ENCODE measurements at places on chromosomes 2 and 18. TPM values are rescaled to one million over a fixed set of nuclear protein-coding genes. Genes with fewer than 3 reads are reported as not detected.

DNA sequence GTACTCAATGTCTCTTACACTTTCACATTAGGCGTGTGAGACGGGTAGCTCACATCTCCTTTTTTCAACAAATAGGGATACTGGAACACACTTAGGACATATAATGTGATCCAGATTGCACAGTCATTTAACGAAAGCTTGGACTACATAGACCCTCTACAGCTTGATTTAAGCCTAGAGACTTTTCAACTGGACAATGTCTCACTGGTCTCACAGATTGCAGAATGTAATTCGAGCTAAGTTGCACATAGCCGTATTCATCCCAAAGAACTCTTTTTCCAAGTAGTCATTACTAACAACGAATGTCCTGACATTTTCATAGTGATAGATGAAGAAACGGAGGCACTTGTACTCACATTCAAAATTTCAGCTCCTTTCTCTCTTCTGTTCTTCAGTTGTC, 612.1 kb downstream of the ZEB2 start:
- no peak for DNase-seq

Gene EXOC6B
- total RNA-seq = 45.3 TPM

GRCh38 chr2:196681510-196681909, 42.0 kb downstream of the CCDC150 start:
- DNase-seq = no peak

DNA sequence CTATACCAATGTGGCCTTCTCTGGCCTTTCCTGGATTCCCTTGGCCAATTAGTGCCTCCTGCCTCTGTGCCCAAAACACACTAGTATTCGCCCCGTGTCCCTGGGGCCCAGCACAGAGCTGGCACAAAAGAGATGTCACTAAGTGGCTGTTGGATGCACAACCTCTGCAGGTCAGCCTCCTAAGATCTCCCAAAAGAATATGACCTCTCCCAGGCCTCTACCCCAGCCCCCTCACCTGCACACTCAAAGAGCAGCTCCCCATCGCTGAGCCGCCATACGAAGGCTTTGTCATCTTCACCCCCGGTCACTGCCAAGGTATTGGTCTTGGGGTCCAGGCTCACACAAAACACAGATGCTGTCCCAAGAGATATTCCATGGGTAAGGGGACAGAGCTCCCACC, 2.7 kb downstream of the AAMP start:
- DNase-seq = peak; percentile 33

DNA sequence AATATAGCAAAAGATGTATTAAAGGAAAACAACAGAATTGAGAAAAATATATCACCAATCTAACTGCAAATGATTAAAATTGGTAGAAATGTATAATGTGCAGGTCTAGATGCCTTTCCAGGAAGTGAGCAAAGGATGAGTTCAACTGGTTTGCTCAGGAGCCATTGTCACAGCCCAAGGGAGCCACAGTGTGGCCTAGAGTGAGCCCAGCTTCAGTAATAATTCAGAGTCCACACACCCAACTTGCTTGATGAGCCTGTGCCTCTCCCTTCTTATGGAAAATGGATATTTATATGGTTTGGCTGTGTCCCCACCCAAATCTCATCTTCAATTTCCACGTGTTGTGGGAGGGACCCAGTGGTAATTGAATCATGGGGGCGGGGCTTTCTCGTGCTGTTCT, 92.2 kb upstream of the ASAP2 start:
- no peak for DNase-seq

- DNase-seq = no peak
Observed at GRCh38 chr2:229313591-229313990, 42.5 kb upstream of the PID1 start.

GRCh38 chr2:235043762-235044500, 92.1 kb downstream of the SH3BP4 start:
- DNase-seq = peak; percentile 76

Gene UBXN2A
- total RNA-seq = 19.5 TPM

- peak; percentile 44 for DNase-seq
Observed at GRCh38 chr2:132400169-132400900, 16.3 kb upstream of the GPR39 start.

GRCh38 chr2:219459460-219460311, 25.0 kb downstream of the SPEG start:
- DNase-seq = no peak

Gene DOK6
- 6.3 TPM for total RNA-seq
